ENCODE measurements at places on chromosomes 4 and X. TPM values are rescaled to one million over a fixed set of nuclear protein-coding genes. Genes with fewer than 3 reads are reported as not detected.
A peak's percentile ranks its signal among the peaks of the same experiment; 100 is the strongest.

OR13H1 gene
- not detected for total RNA-seq

TXK gene
- 16.5 TPM for total RNA-seq

GRCh38 chr4:153469031-153469430 is 2.9 kb downstream of the TMEM131L start:
- DNase-seq = no peak
- peaks cover 70% of the 10 kb centered on the region for H3K4me1 ChIP-seq
- H3K4me3 ChIP-seq = peak overlapping the region; percentile 93
- H3K36me3 ChIP-seq = peaks cover 39% of the 10 kb centered on the region
- peak overlapping the region; percentile 88 for H3K27ac ChIP-seq
- H3K27me3 ChIP-seq = peaks cover 1% of the 10 kb centered on the region

DNA sequence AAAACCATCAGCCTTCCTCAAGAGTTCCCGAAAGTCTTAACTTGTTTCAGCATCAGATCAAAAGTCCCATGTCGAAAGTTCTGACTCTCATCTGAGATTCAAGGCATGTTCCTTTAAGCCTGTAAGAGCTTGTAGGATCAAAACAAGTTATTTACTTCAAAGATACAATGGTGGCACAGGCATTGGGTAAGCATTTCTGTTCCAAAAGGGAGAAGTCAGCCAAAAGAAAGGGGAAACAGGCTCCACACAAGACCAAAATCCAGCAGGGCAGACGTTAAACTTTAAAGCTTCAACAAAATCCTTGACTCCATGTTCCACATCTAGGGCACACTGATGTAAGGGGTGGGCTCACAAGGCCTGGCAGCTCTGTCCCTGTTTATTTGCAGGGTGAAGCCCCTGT is 91.7 kb downstream of the FHDC1 start:
- H3K4me1 ChIP-seq = no peaks in the 10 kb centered on the region
- H3K27ac ChIP-seq = no peak overlapping the region
- H3K4me3 ChIP-seq = no peak overlapping the region
- no peaks in the 10 kb centered on the region for H3K36me3 ChIP-seq
- no peaks in the 10 kb centered on the region for H3K27me3 ChIP-seq

DNA sequence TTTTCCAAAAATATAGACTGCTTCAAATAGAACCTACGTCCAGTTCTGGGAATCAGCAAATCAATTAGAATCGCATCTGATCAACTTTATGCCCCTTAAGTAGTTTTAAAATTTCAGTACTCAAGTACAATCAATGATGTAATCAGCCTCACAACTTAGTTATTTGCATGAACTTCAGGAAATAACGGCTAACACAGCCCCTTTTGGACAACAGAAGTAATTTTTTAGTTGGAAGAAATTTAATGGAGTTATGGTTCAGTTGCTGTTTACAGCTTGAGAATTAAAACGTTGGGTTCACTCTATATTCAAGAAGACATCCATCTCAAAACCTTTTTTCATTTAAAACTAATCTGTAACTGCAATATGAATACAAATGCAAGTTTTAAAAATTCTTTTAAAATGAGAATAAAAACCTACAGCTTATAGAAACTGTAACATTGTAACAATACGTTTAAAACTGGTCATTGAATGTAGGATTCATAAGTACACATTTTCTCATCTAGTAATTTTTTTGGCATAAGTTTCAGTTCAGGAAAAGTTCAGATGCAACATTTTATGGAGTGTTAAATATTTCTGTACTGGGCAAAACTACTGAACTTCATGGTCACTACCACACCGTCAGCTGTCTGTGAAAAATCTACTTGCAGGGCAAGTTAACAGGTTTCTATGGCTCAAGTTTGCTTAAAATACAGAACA is 956 bp downstream of the TAPT1 start:
- H3K4me3 ChIP-seq = peak overlapping the region; percentile 82
- H3K4me1 ChIP-seq = peaks cover 54% of the 10 kb centered on the region
- no peaks in the 10 kb centered on the region for H3K27me3 ChIP-seq

DNA sequence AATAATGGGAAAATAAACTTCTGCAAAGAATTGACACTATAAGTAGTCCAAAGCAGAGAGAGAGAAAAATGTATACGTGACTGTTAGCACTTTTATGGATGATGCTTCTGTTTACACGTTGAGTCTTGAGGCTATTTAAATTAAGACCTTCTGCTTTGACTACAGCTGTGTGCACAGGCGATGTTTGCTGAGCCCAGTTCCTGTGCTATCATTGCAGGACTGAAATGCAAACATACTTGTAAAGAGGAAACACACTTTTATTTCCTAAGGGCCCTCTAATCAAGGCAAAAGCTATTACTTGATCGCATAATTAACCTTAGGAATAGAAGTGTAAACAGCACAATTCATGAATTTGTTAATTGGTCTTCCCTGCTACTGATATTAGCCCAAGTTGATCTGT is 226.9 kb downstream of the FBXW7 start:
- no peaks in the 10 kb centered on the region for H3K4me1 ChIP-seq
- no peaks in the 10 kb centered on the region for H3K36me3 ChIP-seq
- H3K27ac ChIP-seq = no peak overlapping the region
- H3K4me3 ChIP-seq = no peak overlapping the region
- DNase-seq = no peak
- H3K27me3 ChIP-seq = no peaks in the 10 kb centered on the region

GRCh38 chr4:169239221-169239905 is 31.4 kb downstream of the SH3RF1 start:
- H3K36me3 ChIP-seq = no peaks in the 10 kb centered on the region
- no peak for DNase-seq
- H3K4me1 ChIP-seq = no peaks in the 10 kb centered on the region
- no peak overlapping the region for H3K27ac ChIP-seq
- peaks cover 13% of the 10 kb centered on the region for H3K27me3 ChIP-seq

IQCM gene
- total RNA-seq = not detected

PQBP1 gene
- 85.0 TPM for total RNA-seq

CT45A10 gene
- not detected for total RNA-seq

GRCh38 chr4:59063015-59063720 is 1953.0 kb upstream of the IGFBP7 start:
- no peaks in the 10 kb centered on the region for H3K4me1 ChIP-seq
- no peak overlapping the region for H3K4me3 ChIP-seq
- H3K27ac ChIP-seq = no peak overlapping the region
- no peaks in the 10 kb centered on the region for H3K36me3 ChIP-seq
- no peak for DNase-seq

- no peaks in the 10 kb centered on the region for H3K27me3 ChIP-seq
- H3K4me3 ChIP-seq = no peak overlapping the region
- no peaks in the 10 kb centered on the region for H3K4me1 ChIP-seq
- H3K36me3 ChIP-seq = no peaks in the 10 kb centered on the region
- H3K27ac ChIP-seq = no peak overlapping the region
Observed at GRCh38 chr4:156251373-156252065, 297.9 kb upstream of the CTSO start.

DNA sequence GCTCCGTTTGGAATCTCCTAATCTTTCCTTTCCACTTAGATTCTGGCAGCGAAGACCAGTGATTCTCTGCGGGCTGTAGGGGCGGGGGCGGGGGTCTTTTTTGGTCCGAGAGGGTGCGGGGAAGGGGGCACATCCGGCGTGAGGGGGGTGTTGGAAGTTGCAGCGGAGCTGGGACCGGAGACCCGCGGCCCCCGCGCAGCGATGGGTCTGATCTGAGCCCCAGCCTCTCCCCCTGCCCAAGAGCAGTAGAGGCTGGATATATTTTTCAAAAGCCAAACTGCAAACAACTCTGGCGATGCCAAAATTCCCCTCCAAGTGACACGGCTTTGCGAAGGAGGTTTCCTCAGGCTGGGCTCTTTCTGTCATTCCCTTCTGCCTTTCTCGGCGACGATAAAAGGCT is 355 bp downstream of the GRID2 start:
- H3K27me3 ChIP-seq = peaks cover 21% of the 10 kb centered on the region
- DNase-seq = no peak
- H3K4me3 ChIP-seq = no peak overlapping the region
- H3K4me1 ChIP-seq = peaks cover 4% of the 10 kb centered on the region
- no peak overlapping the region for H3K27ac ChIP-seq

GRCh38 chr4:7186516-7187167 is 5.7 kb upstream of the SORCS2 start:
- H3K27me3 ChIP-seq = peaks cover 26% of the 10 kb centered on the region
- no peak overlapping the region for H3K4me3 ChIP-seq
- no peak for DNase-seq
- no peak overlapping the region for H3K27ac ChIP-seq
- H3K36me3 ChIP-seq = peaks cover 4% of the 10 kb centered on the region
- H3K4me1 ChIP-seq = peaks cover 12% of the 10 kb centered on the region

CSAG3 gene
- total RNA-seq = 1.3 TPM

DNA sequence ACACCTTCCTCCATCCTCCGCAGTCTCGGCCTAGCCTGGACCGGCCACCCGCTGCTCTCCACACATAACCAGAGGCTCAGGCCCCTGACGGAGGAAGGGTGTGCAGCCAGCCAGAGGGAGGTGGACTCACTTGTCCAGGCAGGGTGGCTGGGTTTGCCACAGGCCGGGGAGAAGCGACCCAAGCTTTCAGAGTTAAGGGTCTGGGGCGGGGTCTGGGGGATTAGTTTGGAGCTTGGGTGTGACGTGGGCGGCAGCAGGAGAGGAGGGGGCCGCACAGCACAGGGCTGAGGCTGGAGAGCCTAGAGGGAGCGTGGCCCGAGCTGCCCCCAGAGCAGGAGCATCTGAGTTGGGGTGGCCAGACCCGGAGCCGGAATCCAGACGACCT is 22.4 kb upstream of the CPLX1 start:
- DNase-seq = no peak
- H3K4me1 ChIP-seq = no peaks in the 10 kb centered on the region
- H3K27me3 ChIP-seq = no peaks in the 10 kb centered on the region
- no peak overlapping the region for H3K4me3 ChIP-seq
- H3K36me3 ChIP-seq = peaks cover 16% of the 10 kb centered on the region
- no peak overlapping the region for H3K27ac ChIP-seq

DNA sequence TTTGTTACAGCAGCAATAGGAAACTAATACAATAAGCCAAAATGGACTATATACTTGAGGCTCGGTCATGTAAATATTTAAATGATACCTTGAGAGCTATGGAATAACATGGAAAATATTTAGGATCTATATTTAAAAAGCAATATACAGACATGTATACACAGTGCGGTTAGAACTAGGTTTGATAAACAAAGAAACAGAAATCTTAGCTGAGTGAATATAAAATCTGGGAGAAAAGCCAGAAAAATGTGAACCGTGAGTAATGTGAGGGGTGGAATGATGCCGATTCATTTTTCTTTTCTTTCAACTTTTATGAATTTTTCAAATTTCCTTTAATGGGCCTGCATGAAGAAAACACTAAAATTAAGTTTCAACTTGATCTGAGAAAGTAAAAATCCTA is 104.1 kb downstream of the ATXN3L start:
- H3K4me1 ChIP-seq = no peaks in the 10 kb centered on the region
- H3K27ac ChIP-seq = no peak overlapping the region
- no peak overlapping the region for H3K4me3 ChIP-seq
- no peak for DNase-seq
- H3K27me3 ChIP-seq = no peaks in the 10 kb centered on the region
- no peaks in the 10 kb centered on the region for H3K36me3 ChIP-seq

SHISA3 gene
- 0.14 TPM for total RNA-seq

DNA sequence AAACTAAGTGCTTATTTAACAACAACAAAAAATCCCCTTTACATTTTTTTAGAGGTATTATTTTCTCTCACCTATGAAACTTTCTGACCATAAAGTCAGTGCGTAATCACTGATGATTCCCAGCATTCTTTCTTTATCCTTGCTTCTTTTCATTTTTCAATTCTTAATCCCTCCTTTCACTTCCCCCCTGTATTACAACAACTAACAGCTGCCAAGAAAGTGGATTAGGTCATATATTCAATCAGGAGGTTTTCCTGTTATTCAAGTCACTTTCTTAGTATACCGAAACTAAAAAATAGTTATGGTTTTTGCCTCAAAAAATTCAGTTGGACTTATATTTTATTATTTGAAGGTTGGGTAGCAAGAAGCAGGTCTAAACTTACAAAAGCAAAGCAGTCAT is 2.1 kb upstream of the STAP1 start:
- no peaks in the 10 kb centered on the region for H3K36me3 ChIP-seq
- DNase-seq = no peak
- no peak overlapping the region for H3K27ac ChIP-seq

- peak overlapping the region; percentile 83 for H3K4me3 ChIP-seq
- peak overlapping the region; percentile 70 for H3K27ac ChIP-seq
- peak; percentile 18 for DNase-seq
- H3K4me1 ChIP-seq = peaks cover 24% of the 10 kb centered on the region
- H3K27me3 ChIP-seq = no peaks in the 10 kb centered on the region
Observed at GRCh38 chr4:169756971-169757574, 671 bp downstream of the HPF1 start.

DNA sequence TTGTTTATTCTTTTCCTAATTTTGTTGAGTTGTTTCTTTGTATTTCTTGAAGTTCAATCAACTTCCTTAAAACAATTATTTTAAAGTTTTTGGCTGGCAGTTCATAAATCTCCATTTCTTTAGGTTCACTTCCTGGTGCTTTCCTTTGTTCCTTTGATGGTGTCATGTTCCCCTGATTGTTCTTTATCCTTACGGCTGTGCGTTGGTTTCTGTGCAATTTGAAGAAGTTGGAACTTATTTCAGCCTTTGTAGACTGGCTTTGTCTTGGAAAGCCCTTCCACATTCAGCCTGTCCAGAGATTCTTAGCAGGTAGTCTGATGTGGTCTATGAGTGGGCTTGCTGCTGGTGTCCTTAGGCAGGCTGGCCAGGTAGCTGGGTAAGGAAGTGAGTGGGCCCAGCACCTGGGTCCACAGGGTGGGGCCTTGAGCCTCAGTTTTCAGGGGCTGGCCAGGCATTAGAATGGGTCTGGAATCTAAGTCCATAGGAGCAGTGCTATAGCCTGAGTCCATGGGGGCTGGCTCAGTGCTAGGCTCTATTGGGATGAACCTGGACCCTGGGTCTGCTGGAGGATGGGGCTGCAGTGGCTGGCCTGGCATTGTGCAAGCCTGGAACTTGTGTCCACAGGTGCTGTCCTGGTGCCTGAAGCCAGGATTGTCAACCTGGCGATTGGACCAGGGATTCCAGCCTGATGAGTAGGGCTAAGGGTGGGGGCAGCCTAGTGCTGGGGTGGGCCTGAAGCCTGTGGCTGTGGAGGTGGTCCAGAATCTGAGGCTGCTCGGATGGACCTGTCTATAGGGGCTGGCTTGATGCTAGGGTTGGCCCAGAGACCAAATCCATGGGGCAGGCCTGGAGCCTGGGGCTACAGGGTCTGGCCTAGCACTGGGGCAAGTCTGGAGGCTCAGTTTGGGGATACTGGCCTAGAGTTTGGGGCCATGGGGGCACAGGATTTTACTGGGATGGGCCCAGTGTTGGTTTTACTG is 152.4 kb downstream of the STAG2 start:
- DNase-seq = no peak
- H3K36me3 ChIP-seq = peaks cover 3% of the 10 kb centered on the region
- no peaks in the 10 kb centered on the region for H3K4me1 ChIP-seq
- H3K27me3 ChIP-seq = no peaks in the 10 kb centered on the region
- no peak overlapping the region for H3K4me3 ChIP-seq
- H3K27ac ChIP-seq = no peak overlapping the region

All from activated CD4-positive, alpha-beta memory T cell treated with anti-CD3 and anti-CD28 coated beads for 36 hours (primary cell).